ENCODE measurements at places on chromosomes 3 and 15. TPM values are rescaled to one million over a fixed set of nuclear protein-coding genes. Genes with fewer than 3 reads are reported as not detected.

Gene CPNE4
- total RNA-seq: not detected

Gene DPPA2
- total RNA-seq: not detected

Gene XCR1
- not detected for total RNA-seq

Gene IQCF5
- not detected for total RNA-seq

Gene ZNF385D
- total RNA-seq: 5.9 TPM

Gene PP2D1
- not detected for total RNA-seq

Gene CPNE9
- not detected for total RNA-seq

Gene TMEM266
- total RNA-seq: 0.66 TPM
